ENCODE measurements at places on chromosomes 4 and X. TPM values are rescaled to one million over a fixed set of nuclear protein-coding genes. Genes with fewer than 3 reads are reported as not detected.

- DNase-seq, result no peak
Observed at GRCh38 chr4:55078987-55079386, 46.4 kb downstream of the KDR start.

- no peak for DNase-seq
Observed at GRCh38 chrX:107714206-107714891, 61.2 kb downstream of the TSC22D3 start.

DNA sequence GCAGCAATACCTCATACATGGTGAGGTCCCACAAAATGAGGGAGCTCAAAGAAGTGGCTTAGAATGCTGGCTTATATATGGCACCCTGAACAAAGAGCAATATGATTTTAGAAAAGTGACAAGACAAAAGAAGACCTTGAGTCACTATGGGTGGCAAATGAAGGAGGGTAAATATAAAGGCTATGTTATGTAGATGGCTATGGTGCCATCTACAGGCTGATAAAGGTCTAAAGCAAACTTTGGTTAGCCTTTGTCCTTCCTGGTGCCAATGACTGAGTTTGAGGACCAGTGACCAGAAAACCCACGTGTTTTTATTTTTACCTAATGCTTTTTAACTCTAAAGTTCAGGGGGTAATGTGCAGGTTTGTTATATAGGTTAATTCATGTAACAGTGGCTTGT lies 151.8 kb downstream of the CCNG2 start:
- DNase-seq, result peak; percentile 21

- no peak for DNase-seq
Observed at GRCh38 chr4:120144634-120145033, 78.0 kb upstream of the MAD2L1 start.

The BEND2 gene
- not detected for polyA plus RNA-seq

GRCh38 chr4:48899432-48899749 lies 7.2 kb downstream of the OCIAD2 start:
- DNase-seq, result no peak

Data from A549 (cell line).